ENCODE measurements at places on chromosomes 4 and X. TPM values are rescaled to one million over a fixed set of nuclear protein-coding genes. Genes with fewer than 3 reads are reported as not detected.

The LRBA gene
- polyA plus RNA-seq = 69.9 TPM

The SSX2B gene
- polyA plus RNA-seq = not detected

The EPGN gene
- 1.4 TPM for polyA plus RNA-seq

- no peak for DNase-seq
Measured at GRCh38 chr4:181793096-181793495, 450.1 kb upstream of the TENM3 start.

- no peak for DNase-seq
Measured at GRCh38 chrX:7059859-7060258, 87.7 kb upstream of the STS start.

DNA sequence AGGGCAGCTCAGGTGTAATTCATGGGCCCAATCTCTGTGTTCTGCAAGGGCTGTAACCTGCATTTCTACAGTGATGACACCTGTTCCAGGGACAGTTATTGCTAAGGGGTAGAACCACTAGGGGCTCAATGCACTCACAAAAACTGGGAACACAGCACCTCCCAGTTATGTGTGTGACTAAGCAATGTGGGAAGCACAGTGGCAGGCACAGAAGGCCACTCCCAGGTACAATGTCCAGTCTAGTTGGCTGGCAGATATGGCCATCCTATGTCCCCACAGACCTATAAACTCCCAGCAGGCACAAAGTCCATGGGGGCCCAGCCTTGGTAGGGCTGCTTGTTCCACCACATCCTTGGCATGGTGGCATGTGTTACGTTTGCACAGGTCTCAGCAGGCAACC lies 25.7 kb downstream of the CXCL13 start:
- DNase-seq = no peak

All from right renal pelvis (tissue), 4 donors.